ENCODE measurements at places on chromosomes 7 and 10. TPM values are rescaled to one million over a fixed set of nuclear protein-coding genes. Genes with fewer than 3 reads are reported as not detected.

DNA sequence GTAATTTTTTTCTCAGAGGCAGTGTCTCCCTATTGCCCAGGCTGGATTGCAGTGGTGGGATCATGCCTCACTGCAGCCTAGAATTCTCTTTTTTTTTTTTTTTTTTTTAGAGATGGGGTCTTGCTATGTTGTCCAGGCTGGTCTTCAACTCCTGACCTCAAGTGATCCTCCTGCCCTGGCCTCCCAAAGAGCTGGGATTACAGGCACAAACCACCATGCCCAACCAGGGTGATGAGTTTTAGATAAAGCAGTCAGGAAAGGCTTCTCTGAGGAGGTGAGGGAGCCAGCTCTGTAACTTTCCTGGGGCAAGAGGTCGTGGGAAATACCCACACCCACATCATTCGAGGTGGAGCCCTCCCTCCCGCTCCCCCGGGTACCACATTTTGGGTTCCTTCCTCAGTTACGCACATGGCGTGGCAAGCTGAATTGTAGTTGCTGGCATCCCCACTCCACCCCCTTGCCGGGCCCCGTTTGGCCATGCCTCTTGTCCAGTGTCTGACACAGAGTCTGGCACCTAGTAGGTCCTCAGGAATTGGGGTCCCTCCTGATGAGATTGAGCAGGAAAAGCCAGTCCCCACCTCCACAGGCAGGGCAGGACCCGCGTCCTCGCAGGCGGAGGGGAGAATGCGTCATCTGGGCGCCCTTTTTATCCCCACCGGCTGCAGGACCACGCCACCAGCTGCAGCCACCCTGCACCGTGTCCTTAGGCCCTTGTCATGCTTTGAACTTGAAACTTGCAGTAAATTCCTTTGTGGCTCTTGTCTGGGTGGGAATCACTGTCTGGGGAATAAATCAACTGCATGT lies 43.4 kb downstream of the CLIP2 start:
- H3K4me1 ChIP-seq: no peaks in the 10 kb centered on the region
- no peak overlapping the region for H3K27ac ChIP-seq
- H3K36me3 ChIP-seq: no peaks in the 10 kb centered on the region
- DNase-seq: no peak

AGBL3 gene
- total RNA-seq: not detected

DNAJB6 gene
- 48.7 TPM for total RNA-seq

DNA sequence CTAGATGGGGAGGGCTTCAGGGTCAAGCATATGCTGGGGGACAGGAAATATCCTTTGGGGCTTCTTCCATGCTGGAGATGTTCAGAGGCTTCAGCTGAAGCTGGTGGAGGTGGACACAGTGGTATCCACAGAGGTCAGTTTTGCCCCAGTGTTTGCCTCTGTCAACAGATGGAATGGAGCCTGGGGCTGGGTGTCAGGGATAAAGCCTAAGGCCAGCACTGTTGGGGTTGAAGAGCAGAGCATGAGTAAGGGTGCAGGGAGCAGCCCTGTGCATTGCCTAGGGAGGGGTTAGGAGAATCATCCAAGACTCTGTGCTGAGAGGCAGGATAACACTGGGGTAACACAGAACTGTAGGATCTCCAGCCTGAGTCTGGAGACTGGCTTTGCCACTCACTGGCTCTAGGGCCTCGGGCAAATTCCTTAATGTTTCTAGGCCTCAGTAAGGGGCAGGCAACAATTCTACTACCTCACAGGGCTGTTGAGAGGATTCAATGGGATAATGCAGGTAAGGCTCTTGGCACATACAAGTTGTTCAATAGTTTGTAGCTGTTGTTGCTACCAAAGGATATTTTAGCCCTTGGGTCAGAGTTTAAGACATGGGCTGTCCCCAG lies 21.8 kb upstream of the MYL7 start:
- no peaks in the 10 kb centered on the region for H3K4me1 ChIP-seq
- no peaks in the 10 kb centered on the region for H3K36me3 ChIP-seq
- H3K4me3 ChIP-seq: no peak overlapping the region
- H3K27me3 ChIP-seq: no peaks in the 10 kb centered on the region
- DNase-seq: no peak
- no peak overlapping the region for H3K27ac ChIP-seq

HOXA6 gene
- total RNA-seq: 12.7 TPM

DNA sequence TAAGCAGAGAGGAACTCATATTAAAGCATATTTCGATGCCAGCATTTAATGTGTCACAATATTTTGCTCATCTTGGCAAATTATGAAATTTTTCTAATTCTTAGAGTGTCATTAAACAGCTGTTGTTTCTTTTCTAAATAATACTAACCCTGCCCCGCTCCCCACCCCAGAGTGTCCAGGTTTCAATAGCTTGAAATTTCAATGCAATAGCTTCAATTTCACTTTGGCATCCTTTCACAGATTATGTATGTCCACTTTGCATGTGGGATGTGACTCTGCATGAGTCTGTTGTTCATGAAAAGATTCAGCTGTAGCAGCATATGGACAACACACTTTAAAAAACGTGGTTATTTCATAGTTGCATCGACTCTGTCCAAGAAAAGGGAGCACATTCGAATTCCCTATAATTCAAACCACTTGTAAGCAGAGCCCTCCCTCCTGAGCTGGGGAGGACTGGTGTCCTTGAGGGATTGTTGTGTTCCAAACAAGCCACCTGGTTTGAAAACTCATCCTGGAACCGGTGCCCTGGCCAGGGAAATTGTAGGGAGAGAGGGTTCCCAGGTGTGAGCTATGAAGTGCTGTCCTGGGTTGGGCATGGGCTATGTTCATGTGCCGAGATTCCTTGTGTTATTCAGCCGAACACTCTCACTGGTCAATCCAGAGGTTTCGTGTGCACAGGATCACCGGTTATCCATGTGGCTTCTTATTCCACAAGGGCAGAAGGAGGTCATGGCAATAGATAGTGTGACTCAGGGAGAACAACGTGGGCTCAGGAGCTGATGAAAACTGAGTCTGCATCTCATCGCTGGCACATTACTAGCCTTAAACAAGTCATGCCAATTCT lies 64.6 kb upstream of the CREB5 start:
- H3K27ac ChIP-seq: no peak overlapping the region
- no peaks in the 10 kb centered on the region for H3K27me3 ChIP-seq
- H3K4me3 ChIP-seq: no peak overlapping the region
- H3K36me3 ChIP-seq: no peaks in the 10 kb centered on the region
- H3K4me1 ChIP-seq: peaks cover 6% of the 10 kb centered on the region

DNA sequence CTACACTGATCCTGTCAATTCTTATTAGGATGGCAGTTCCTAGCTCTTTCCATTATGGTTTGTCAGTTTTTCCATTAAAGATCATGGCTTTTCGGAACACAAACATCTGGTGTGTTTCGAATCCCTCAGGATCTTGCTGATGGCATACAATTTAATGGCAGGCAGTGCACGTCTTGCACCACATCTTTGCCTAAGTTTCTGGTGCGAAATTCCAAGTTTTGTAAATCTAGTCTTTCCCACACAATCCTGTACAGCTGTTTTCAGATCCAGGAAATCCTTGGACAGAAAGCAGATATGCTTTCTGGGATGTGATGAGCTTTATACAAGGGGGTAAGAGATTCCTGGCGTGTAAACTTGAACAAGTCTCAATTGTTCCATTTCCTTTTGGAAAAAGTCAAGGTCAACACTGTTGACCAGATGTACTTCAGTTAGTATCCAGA lies 224.3 kb upstream of the PHYHIPL start:
- H3K36me3 ChIP-seq: no peaks in the 10 kb centered on the region
- H3K4me1 ChIP-seq: no peaks in the 10 kb centered on the region
- peak overlapping the region; percentile 38 for H3K27ac ChIP-seq
- H3K27me3 ChIP-seq: no peaks in the 10 kb centered on the region

GRCh38 chr10:24958721-24959381 lies 6.4 kb upstream of the PRTFDC1 start:
- H3K4me3 ChIP-seq: no peak overlapping the region
- H3K27me3 ChIP-seq: no peaks in the 10 kb centered on the region
- DNase-seq: no peak
- H3K4me1 ChIP-seq: peaks cover 18% of the 10 kb centered on the region
- H3K36me3 ChIP-seq: no peaks in the 10 kb centered on the region

GRCh38 chr10:3071405-3072198 lies 4.3 kb downstream of the PFKP start:
- peaks cover 29% of the 10 kb centered on the region for H3K4me1 ChIP-seq
- no peak overlapping the region for H3K4me3 ChIP-seq
- no peaks in the 10 kb centered on the region for H3K36me3 ChIP-seq

DNA sequence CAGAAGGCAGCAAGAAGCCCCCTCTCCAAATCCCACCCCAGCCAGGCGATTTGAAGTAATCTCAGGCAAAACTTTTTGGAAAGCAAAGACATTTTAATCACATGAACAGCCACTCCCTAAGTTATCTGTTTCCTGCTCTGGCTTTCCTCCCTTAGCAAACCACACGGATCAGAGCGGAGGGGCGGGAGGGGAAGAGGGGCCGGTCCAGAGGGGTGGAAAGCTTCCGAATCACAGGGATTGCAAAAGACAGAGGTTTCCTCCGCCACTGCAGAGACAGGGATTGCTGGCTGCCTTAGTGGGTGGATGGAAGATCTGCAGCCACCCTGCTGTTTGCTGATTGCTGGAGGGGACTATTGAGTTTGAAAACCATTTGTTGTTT lies 41.2 kb downstream of the ZCCHC24 start:
- H3K36me3 ChIP-seq: no peaks in the 10 kb centered on the region
- peak overlapping the region; percentile 14 for H3K4me3 ChIP-seq
- H3K27me3 ChIP-seq: no peaks in the 10 kb centered on the region
- H3K4me1 ChIP-seq: no peaks in the 10 kb centered on the region
- H3K27ac ChIP-seq: no peak overlapping the region
- peak; percentile 88 for DNase-seq

NPC1L1 gene
- total RNA-seq: 4.9 TPM

GNAT3 gene
- not detected for total RNA-seq

GRCh38 chr10:59373071-59373470 lies 10.7 kb upstream of the FAM13C start:
- no peaks in the 10 kb centered on the region for H3K36me3 ChIP-seq
- no peak overlapping the region for H3K4me3 ChIP-seq
- no peak overlapping the region for H3K27ac ChIP-seq
- H3K4me1 ChIP-seq: no peaks in the 10 kb centered on the region
- H3K27me3 ChIP-seq: no peaks in the 10 kb centered on the region
- peak; percentile 14 for DNase-seq

- H3K4me1 ChIP-seq: peaks cover 40% of the 10 kb centered on the region
- no peak for DNase-seq
- H3K27ac ChIP-seq: no peak overlapping the region
- H3K4me3 ChIP-seq: no peak overlapping the region
- H3K27me3 ChIP-seq: no peaks in the 10 kb centered on the region
These were observed 299.9 kb downstream of the RPS24 start for GRCh38 chr10:78333362-78334143.

TMEM270 gene
- total RNA-seq: not detected

- no peaks in the 10 kb centered on the region for H3K27me3 ChIP-seq
- H3K4me1 ChIP-seq: no peaks in the 10 kb centered on the region
- DNase-seq: no peak
- no peak overlapping the region for H3K4me3 ChIP-seq
These were observed 83.6 kb upstream of the TMEM72 start for GRCh38 chr10:44827431-44828006.

MOGAT3 gene
- not detected for total RNA-seq

GRCh38 chr7:151832656-151833055 lies 44.3 kb downstream of the PRKAG2 start:
- peaks cover 10% of the 10 kb centered on the region for H3K4me1 ChIP-seq
- H3K4me3 ChIP-seq: no peak overlapping the region
- H3K36me3 ChIP-seq: no peaks in the 10 kb centered on the region
- H3K27me3 ChIP-seq: no peaks in the 10 kb centered on the region

GRCh38 chr7:81776161-81776560 lies 6.3 kb upstream of the HGF start:
- H3K27ac ChIP-seq: no peak overlapping the region
- no peaks in the 10 kb centered on the region for H3K36me3 ChIP-seq
- H3K4me1 ChIP-seq: no peaks in the 10 kb centered on the region
- no peaks in the 10 kb centered on the region for H3K27me3 ChIP-seq
- no peak for DNase-seq

- H3K4me1 ChIP-seq: no peaks in the 10 kb centered on the region
- no peak overlapping the region for H3K4me3 ChIP-seq
- no peak overlapping the region for H3K27ac ChIP-seq
- no peak for DNase-seq
These were observed 846 bp downstream of the MRLN start for GRCh38 chr10:59752278-59752940.

GRCh38 chr7:70640266-70640833 lies 491.6 kb upstream of the GALNT17 start:
- H3K4me3 ChIP-seq: no peak overlapping the region
- no peaks in the 10 kb centered on the region for H3K36me3 ChIP-seq
- no peak overlapping the region for H3K27ac ChIP-seq
- no peak for DNase-seq
- no peaks in the 10 kb centered on the region for H3K4me1 ChIP-seq

DNA sequence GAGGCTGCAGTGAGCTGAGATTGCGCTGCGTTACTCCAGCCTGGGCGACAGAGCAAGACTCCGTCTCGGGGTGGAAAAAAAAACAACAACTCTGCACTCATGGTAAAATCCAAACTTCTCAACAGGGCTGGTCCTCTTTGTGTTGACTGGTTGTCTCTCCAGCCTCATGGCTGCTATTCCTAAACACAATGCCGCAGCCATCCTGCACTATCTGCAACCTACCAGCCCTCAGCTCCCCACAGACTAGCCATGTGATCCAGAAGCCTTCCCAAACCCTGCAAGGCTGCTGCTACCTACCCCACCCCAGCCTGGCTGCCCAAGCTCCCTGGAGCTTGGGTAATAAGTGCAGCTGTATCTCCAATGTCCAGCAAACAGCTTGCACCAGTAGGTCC lies 11.7 kb downstream of the ZYX start:
- H3K27ac ChIP-seq: no peak overlapping the region
- no peak overlapping the region for H3K4me3 ChIP-seq
- DNase-seq: no peak
- H3K27me3 ChIP-seq: no peaks in the 10 kb centered on the region
- H3K4me1 ChIP-seq: peaks cover 47% of the 10 kb centered on the region

CTAGE6 gene
- total RNA-seq: not detected

GRCh38 chr7:27399791-27400567 lies 157.4 kb downstream of the EVX1 start:
- H3K27ac ChIP-seq: no peak overlapping the region
- no peak overlapping the region for H3K4me3 ChIP-seq
- H3K27me3 ChIP-seq: no peaks in the 10 kb centered on the region
- no peaks in the 10 kb centered on the region for H3K36me3 ChIP-seq
- no peaks in the 10 kb centered on the region for H3K4me1 ChIP-seq
- no peak for DNase-seq

FAM180A gene
- 5.8 TPM for total RNA-seq

DNA sequence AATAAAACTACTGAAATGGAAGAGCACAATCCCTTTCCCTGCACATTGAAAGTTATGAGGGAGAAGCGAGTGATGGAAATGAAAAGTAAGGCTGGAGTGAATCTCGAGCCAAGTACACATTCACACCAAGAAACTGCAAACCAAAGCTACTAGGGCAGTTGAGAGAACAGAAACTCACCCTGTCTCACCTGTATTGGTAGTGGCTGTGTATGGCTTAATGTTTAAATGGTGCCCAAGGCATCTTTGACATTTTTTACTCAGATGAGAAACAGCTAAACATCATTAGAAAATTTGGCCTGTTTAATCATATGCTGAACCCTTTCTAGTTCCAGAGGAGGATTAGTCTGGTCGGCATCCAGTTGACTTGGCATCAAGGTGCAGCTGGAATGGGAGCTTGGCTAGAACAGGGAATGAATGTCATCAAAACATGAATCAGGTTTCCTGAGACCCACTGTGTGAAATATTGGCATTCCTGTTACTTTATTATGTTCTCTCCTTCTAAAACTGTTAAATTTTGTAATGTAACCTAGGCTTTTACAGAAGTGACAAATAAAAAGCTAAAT lies 840.8 kb downstream of the GRM8 start:
- no peaks in the 10 kb centered on the region for H3K36me3 ChIP-seq
- no peak overlapping the region for H3K27ac ChIP-seq
- H3K4me3 ChIP-seq: no peak overlapping the region
- H3K27me3 ChIP-seq: no peaks in the 10 kb centered on the region
- no peaks in the 10 kb centered on the region for H3K4me1 ChIP-seq
- no peak for DNase-seq

Measured in stomach (tissue), 19 donors.